ENCODE measurements at places on chromosomes 4 and X.

DNA sequence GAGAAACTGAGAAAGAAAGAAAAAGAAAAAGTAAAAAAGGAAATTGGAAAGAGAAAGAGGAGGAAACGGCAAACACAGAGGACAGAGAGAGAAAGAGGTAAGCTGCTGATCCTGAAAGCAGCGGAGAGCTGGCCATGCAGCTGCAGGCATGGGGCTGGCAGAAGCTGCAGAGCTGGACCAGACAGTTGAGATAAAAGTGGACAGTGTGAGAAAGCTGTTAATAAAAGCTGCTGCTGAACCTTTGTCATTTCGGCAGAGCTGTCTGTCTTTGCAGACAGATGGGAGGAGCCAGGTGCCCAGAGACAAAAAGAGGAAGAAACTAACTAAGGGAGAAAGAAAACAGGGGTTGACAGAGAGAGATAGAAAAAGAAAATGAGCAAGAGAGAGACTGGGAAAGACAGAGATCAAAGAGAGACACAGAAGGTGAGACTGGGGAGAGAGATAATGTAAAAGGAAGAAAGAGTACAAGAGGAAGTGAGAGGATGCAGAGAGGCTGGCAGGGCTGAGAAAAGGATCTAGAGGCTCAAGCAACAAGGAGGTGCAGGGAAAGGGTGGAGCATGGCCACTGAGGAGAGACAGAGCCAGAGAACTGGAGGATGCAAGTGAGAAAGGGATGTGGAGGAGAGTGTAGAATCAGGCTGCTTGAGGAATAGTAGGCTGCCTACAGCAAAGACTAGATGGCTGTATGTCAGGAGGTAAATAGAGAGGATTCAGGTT, 376.8 kb upstream of the FGF16 start:
- DNase-seq, result no peak

DNA sequence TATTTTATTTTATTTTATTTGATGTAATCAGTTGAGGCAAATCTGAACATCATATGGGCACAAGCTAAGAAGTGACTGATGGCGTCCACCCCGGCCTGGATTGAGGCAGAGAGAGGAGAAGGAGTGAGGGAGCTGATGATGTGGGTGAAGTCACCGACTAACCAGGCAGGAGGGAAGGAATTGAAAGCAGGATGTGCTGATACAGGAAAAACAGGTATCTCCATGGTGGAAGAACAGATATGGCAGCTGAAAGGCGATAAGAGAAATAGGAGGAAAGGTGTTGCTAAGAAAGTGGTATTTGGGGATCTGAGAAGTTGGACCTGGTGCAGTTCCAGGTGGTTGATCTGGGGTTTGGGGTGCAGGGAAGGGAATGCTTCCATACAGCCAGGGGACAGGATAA, 37.6 kb upstream of the GYPB start:
- DNase-seq, result no peak

- no peak for DNase-seq
Observed at GRCh38 chr4:25843340-25844097, 19.3 kb downstream of the SEL1L3 start.

DNA sequence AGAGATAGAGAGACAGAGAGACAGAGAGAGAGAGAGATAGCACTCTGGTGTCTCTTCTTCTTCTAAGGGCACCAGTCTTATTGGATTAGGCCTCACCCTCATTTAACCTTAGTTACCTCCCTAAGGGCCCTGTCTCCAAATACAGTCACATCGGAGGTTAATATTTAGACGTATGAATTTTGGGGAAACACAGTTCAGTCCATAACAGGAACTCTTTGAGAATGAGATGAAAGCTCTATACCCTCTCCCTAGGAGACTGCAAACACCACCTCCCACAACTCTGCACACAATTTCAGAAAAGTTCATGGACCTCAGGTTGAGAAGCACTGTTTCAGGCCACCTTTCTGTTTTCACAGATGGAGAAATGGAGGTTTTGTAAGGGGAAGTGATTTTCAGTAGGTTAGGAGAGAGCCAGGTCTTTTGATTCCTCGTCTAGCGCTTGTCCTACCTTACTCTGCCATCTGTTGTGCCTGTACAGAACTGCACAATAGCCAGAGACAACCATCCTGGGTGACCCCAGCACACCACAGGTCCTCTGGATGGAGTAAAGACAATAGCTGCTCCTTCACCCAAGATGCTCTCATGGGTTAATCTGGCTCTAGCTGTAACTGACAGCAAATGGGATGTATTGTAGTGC, 16.9 kb upstream of the LOC101059915 start:
- no peak for DNase-seq

DNA sequence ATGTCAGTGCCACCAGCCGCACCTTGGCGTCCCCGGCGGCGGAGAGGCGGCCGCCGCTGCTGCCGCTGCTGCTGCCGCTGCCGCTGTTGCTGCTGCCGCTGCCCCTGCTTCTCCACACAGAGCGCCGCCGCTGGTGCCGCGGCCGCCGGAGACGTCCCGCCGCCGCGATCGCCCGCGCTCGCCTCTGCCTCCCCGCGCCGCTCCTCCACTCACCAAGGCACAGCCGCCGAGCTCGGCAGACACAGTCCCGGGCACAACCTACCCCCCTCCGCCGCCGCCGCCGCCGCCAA, at the start of gene PPP3CA:
PPP3CA (minus strand) TSS at position 260 of the 290 bp plus-strand sequence.
- DNase-seq, result no peak

DNA sequence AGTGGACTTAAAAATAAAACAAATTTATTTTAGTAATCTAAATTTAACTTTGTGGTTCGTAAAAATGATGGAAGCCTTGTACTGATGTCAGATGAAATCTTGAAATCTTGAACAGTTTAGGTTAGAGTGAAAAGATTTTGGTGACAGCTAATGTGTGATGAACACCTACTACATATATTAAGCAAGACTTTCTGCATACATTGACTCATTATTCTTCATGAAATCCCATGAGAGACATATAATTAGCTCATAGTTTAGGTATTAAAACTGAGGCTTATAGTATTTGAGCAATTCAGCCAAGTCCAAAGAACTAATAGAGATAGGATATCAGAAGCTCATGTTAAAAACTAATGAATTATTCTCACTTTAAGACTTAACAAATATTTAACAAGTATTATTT, 66.9 kb upstream of the PCDH7 start:
- no peak for DNase-seq

GRCh38 chr4:145870155-145871020, 68.2 kb downstream of the ZNF827 start:
- DNase-seq, result no peak

- no peak for DNase-seq
Observed at GRCh38 chr4:181784881-181785280, 458.3 kb upstream of the TENM3 start.

Measured in stimulated activated CD8-positive, alpha-beta memory T cell treated with anti-CD3 and anti-CD28 coated beads, Interleukin-7, amount 100 ng/mL, for 24 hours (primary cell).